Stimulated activated CD4-positive, alpha-beta T cell treated with anti-CD3 and anti-CD28 coated beads, Interleukin-4, amount 100 ng/mL, for 1 hour (primary cell): ENCODE measurements at places on chromosomes 11 and 22.

- no peak for DNase-seq
Observed at GRCh38 chr11:67378544-67378943, 5.1 kb upstream of the CLCF1 start.

DNA sequence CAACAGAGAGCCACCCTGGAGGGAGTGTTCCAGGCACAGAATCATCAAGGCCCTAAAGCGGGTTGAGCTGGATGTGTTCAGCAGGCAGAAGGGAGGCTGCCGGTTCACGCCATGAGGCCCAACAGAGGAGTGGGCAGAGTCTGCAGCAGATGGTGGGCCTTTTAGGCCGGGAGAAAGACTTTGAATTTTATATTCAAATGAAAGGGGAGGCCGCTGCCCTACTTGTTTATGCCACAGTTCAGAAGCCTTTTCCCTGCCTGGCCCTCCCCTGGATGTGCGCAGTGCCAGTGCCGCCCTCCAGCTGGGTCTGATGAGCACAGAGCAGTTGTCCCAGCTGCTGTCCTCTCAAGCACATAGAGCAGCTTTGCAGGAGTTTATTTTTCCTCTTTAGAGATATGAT, 46.9 kb upstream of the TTC12 start:
- DNase-seq = no peak

GRCh38 chr11:123560006-123560405, 94.4 kb downstream of the SCN3B start:
- peak; percentile 38 for DNase-seq

DNA sequence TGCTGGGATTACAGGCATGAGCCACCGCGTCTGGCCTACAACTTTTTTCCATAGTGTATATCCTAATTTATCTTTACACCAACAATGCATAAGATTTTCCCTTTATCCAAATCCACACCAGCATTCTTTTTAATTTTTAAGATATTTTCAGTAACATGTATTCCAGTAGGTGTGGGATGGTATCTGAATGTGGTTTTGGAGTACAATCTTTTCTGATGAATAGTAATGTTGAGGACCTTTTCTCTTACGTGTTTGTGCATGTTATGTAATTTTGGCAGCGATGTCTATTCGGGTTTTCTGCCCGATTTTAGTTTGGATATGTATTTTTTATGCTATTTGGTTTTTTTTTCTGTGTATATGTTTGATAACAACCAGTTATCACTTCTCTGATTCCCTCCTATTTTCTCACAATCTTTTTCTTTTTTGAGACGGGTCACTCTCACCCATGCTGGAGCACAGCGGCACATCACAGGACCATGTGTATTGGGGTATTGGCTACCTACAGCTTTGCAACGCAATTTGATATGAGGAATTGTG, 114.6 kb upstream of the GRK3 start:
- DNase-seq = no peak

DNA sequence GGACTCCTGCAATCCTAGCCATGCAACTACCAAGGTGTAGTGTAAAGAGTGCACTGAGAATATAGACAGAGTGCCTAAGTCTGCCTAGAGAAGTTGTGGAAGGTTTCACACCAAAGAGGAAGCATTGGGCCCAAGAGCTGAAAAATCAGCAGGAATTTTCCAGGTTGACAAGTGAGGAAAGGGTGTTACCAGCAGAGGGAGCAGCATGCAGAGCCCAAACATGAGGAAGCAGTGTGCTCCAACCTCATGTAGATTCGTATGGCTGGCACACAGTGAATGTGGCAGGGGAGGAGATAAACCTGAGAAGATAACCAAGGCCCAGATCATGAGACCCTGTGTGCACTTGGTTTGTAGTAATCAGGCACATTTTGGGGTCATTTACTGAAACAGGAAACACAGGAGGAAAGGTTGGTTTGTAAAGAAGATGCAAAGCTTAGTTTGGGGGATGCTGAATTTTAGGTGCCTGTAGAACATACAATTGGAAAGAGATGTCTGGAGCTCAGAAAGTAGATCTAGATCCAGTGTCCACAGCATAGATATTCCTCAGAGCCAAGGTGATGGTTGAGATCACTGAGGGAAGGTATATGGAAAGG, 1.7 kb downstream of the HPX start:
- DNase-seq = peak; percentile 21

DNA sequence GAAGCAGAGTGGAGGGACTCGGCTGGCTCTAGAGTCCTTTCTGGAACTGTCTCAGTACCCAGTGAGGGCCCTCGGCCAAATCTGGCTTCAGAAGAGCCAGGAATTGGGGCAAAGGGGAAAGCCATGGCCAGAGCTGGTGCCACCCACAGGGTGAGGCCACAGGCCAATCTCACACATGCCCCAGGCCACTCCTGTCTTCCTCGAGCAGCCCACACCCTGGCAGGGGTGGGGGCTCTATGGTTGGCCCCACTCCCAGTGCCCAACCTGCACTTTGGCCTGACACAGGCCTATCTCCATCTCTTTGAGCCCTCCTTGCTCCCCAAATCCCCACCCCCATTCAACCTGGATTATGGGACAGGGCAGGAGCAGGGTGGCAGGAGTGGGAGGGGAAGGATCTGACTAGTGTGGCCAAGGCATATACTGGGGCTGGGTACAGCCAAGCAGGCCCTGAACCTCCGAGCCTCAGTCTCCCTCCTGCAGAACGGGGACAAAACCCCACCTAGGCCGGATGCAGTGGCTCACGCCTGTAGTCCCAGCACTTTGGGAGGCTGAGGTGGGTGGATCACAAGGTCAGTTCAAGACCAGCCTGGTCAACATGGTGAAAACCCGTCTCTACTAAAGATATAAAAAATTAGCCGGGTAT, 6.9 kb downstream of the TST start:
- DNase-seq = no peak

DNA sequence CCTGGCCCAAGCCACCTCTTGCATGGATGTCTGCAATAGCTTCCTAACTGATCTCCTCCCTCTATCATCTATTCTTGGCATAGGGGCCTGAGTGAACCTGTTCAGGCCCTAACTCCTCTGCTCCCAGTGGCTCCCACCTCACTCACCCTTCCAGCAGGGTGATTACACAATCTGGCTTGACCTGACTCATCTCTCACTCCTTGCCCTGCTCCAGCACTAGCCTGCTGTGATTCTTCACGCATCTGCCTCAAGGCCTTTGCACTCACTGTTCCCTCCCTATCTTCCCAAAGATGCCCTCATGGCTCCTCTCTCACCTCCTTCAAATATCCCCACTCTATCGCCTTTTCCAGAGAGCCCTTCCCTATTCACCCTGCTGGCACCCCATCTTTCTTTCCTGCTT, 10.5 kb downstream of the SCN4B start:
- no peak for DNase-seq

DNA sequence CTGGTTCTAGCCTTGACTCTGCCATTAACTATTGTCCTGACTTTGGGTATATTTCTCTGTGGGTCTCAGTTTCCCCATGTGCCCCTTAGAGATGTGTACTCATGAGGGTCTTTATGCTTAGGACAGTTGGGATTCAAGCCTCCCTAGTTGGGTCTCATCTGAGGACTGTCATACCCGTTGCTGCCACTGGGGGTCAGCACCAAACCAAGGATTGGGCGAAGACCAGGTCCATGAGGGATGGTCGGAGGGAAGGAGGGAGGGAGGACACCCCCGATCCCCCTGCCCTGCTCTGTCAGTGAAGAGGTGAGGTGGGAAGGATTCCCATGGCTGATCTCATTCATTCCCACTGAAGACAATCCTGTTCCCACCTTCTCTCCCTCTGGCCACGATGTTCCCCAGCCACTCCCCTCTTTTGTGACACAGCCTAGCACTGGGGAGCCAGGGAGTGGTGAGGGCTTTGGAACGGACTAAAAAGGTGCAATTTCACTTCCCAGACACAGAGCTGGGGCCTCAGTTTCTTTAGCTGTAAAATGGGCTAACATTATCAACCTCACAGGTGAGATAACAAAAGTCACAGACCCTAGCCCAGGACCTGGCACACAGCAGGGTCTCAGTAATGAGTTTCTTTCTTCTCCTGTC, 12.4 kb upstream of the KLHL35 start:
- peak; percentile 75 for DNase-seq

GRCh38 chr11:101407324-101407723, 176.5 kb downstream of the TRPC6 start:
- no peak for DNase-seq

DNA sequence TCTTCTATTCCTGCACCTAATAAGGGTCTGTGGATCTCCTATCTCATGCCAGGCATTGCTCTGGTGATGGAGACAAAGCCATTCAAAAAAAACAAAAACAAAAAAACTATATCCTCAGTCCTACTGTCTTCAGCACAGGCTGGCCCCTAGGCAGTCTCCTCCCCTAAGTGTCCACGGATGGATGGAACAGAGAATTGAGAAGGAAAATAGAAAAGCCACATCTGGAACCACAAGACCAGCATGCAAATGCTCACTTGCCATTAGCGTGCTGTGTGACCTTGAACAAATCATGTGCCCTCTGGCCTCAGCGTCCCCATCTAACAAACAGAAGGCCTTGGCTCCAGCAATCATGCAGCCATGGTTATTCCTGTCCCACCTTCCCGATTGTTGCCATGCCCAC, 32.7 kb upstream of the CD82 start:
- no peak for DNase-seq

- no peak for DNase-seq
Observed at GRCh38 chr11:8352103-8352875, 88.6 kb upstream of the LMO1 start.
